ENCODE measurements at places on chromosomes 4 and X.
A peak's percentile ranks its signal among the peaks of the same experiment; 100 is the strongest.

DNA sequence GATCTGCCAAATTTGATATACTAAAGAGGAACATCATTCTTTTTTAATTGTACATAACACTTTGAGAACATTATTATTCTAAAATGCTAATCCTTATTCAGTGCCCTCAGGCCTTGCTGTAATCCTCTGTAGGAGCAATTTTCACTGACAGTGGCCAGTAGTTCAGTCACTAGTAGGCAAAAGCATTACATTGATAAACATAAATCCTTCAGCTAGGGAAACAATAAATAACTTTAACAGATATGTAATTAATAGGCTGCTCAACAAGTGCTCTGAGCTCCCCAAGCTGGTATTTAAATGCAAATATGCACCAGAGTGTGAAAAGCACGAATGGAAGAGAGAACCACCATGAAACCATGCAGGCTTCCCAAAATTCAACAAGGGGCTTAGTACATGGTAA, 77.7 kb upstream of the FAM47C start:
- H3K36me3 ChIP-seq, result no peaks in the 10 kb centered on the region
- no peak overlapping the region for H3K4me3 ChIP-seq
- DNase-seq, result no peak

DNA sequence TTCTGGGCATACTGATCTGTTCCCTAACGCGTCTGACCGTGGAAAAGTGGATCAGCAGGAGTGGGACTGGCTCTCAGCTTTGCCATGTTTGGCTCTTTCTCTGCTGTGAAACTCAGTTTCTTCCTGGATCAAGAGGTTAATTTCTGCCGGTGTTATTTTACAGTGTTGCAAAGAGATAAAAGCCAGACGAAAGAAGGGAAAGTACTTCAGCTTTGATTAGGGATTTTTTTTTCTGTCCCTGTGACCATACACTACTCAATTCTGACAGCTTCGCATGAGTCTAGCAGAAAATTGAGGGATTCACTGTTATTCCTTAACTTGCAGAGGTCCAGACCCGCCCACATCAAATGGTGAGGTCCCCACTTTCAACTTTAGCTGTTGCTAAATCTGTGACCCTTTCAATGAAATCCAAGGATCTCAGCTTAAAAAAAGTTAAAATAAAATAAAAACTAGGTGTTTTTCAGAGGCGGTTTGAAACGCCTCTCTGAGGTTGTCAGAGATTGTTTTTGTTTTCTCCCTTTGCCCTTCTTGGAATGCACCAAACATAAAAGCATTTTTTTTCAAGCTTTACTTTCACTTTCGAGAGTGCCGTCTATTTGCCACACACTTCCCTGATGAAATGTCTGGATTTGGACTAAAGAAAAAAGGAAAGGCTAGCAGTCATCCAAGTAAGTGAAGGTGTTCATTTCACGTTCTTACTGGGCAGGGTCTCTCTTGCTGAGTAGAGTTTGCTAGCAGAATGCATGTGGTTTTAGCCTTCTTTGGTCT, at the start of gene TLR3:
TLR3 (plus strand) TSS at position 576 of the 768 bp plus-strand sequence. CDS start 7,464 bp downstream, outside the sequence.
- no peaks in the 10 kb centered on the region for H3K27me3 ChIP-seq
- H3K4me1 ChIP-seq, result peaks cover 4% of the 10 kb centered on the region

GRCh38 chr4:78666830-78667258, 109.3 kb upstream of the BMP2K start:
- H3K4me3 ChIP-seq, result no peak overlapping the region
- no peak for DNase-seq
- no peaks in the 10 kb centered on the region for H3K27me3 ChIP-seq
- H3K4me1 ChIP-seq, result peaks cover 13% of the 10 kb centered on the region
- no peaks in the 10 kb centered on the region for H3K36me3 ChIP-seq
- no peak overlapping the region for H3K27ac ChIP-seq

GRCh38 chr4:185167234-185167633, 24.2 kb downstream of the SLC25A4 start:
- no peaks in the 10 kb centered on the region for H3K4me1 ChIP-seq
- peaks cover 33% of the 10 kb centered on the region for H3K36me3 ChIP-seq
- no peak overlapping the region for H3K27ac ChIP-seq
- no peaks in the 10 kb centered on the region for H3K27me3 ChIP-seq
- DNase-seq, result no peak
- no peak overlapping the region for H3K4me3 ChIP-seq

GRCh38 chr4:176981074-176981473, 188.4 kb upstream of the VEGFC start:
- no peak overlapping the region for H3K4me3 ChIP-seq
- no peak overlapping the region for H3K27ac ChIP-seq
- no peaks in the 10 kb centered on the region for H3K36me3 ChIP-seq
- H3K27me3 ChIP-seq, result no peaks in the 10 kb centered on the region

GRCh38 chr4:53185869-53186585, 179.8 kb downstream of the SCFD2 start:
- H3K27ac ChIP-seq, result no peak overlapping the region
- no peaks in the 10 kb centered on the region for H3K27me3 ChIP-seq
- no peaks in the 10 kb centered on the region for H3K36me3 ChIP-seq
- H3K4me1 ChIP-seq, result no peaks in the 10 kb centered on the region
- DNase-seq, result no peak
- no peak overlapping the region for H3K4me3 ChIP-seq

GRCh38 chrX:17740137-17741122, 3.1 kb downstream of the SCML1 start:
- peaks cover 10% of the 10 kb centered on the region for H3K4me1 ChIP-seq
- no peak for DNase-seq
- H3K36me3 ChIP-seq, result no peaks in the 10 kb centered on the region
- no peaks in the 10 kb centered on the region for H3K27me3 ChIP-seq
- H3K4me3 ChIP-seq, result no peak overlapping the region

- H3K4me1 ChIP-seq, result peaks cover 48% of the 10 kb centered on the region
- DNase-seq, result no peak
- no peaks in the 10 kb centered on the region for H3K36me3 ChIP-seq
- H3K4me3 ChIP-seq, result no peak overlapping the region
- peak overlapping the region; percentile 14 for H3K27ac ChIP-seq
Measured at GRCh38 chrX:130086447-130087206, 23.7 kb downstream of the ELF4 start.

- no peak overlapping the region for H3K4me3 ChIP-seq
- no peak for DNase-seq
- no peak overlapping the region for H3K27ac ChIP-seq
- H3K4me1 ChIP-seq, result peaks cover 7% of the 10 kb centered on the region
- H3K27me3 ChIP-seq, result no peaks in the 10 kb centered on the region
- no peaks in the 10 kb centered on the region for H3K36me3 ChIP-seq
Measured at GRCh38 chrX:53269536-53270107, 11.8 kb downstream of the IQSEC2 start.

GRCh38 chr4:183223053-183223452, 97.0 kb downstream of the CLDN22 start:
- H3K4me1 ChIP-seq, result no peaks in the 10 kb centered on the region
- no peak for DNase-seq
- no peak overlapping the region for H3K4me3 ChIP-seq
- H3K27me3 ChIP-seq, result no peaks in the 10 kb centered on the region
- no peaks in the 10 kb centered on the region for H3K36me3 ChIP-seq

DNA sequence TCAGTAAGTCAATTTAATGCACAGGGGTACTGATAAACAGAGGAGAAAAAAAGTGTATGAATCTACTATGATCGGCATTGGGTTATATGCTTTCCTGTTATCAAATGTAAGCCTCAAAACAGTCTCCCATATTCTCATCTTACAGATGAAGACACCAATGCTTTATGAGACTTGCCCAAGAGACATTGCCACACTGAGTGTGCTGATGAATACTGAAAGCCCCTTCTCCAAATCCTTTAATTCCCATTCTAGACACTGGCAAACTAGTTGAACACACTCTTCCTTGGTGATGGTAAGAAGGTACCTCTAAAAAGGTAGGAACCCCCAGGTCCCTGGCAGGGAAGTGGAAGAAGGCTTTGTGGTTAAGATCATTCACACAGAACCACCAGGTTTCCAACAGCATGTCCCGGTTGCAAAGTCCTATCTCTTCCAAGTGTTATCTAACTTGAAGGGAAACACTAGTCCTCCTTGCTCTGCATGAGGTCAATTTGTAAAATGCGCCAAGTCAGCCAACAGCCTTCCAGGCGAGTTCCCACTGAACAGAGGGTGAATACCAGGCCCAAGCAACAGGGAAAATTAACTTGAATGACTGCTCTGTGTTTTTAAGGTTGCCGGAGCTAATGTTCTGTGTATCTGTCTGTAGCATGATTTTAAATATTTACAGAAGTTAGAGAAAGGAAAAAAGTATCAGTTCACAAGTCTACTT, 5.1 kb downstream of the SETD7 start:
- H3K36me3 ChIP-seq, result peaks cover 8% of the 10 kb centered on the region
- no peak overlapping the region for H3K27ac ChIP-seq
- no peaks in the 10 kb centered on the region for H3K27me3 ChIP-seq
- no peak for DNase-seq
- H3K4me1 ChIP-seq, result peaks cover 38% of the 10 kb centered on the region
- no peak overlapping the region for H3K4me3 ChIP-seq

DNA sequence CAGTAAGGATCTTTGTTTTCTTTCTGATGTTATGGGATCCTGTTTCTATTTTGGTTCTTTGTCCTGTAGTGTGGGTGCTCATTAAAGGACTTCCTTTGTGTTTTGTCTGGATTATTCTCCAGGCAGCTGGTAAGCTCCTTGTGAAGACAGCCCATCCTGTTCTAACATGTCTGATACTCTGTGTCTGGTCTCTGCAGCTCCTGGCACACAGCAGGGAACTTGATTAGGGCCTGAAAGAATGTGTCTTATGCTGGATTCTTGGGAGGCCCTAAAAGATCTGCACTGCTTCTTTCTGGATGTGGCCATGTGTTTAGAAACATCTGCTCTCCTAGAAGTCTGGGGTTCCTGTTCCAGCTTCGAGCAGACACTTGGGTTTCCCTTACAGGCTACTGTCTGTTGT, 38.1 kb upstream of the ATXN3L start:
- no peaks in the 10 kb centered on the region for H3K36me3 ChIP-seq
- no peak for DNase-seq
- H3K27me3 ChIP-seq, result no peaks in the 10 kb centered on the region

GRCh38 chr4:104382961-104383360, 111.7 kb downstream of the CXXC4 start:
- no peaks in the 10 kb centered on the region for H3K4me1 ChIP-seq
- no peak overlapping the region for H3K4me3 ChIP-seq
- H3K27ac ChIP-seq, result no peak overlapping the region
- no peaks in the 10 kb centered on the region for H3K36me3 ChIP-seq

- DNase-seq, result no peak
- no peaks in the 10 kb centered on the region for H3K27me3 ChIP-seq
- no peaks in the 10 kb centered on the region for H3K36me3 ChIP-seq
- H3K27ac ChIP-seq, result no peak overlapping the region
Measured at GRCh38 chr4:78749972-78750727, 26.0 kb upstream of the BMP2K start.

DNA sequence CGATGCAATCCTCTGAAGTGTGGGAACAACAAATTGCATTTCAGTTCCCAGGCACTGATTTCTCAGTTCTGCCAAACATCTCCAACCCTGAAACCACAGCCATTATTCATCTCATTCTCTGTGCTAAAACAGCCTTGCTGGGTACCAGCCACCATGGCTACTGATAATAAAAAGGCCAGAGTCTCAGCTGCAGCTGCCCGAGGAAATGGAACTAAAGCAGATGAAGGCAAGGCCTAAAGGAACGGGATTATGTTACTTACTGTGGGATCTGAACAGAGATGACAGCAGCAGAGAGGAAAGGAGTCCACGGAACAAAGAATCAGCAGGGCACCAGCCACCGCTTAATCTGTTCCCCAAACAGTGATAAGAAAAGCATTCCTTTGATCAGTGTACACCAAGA, 155.7 kb downstream of the PAPSS1 start:
- H3K4me1 ChIP-seq, result no peaks in the 10 kb centered on the region
- no peaks in the 10 kb centered on the region for H3K36me3 ChIP-seq
- no peaks in the 10 kb centered on the region for H3K27me3 ChIP-seq
- H3K27ac ChIP-seq, result no peak overlapping the region
- H3K4me3 ChIP-seq, result no peak overlapping the region

DNA sequence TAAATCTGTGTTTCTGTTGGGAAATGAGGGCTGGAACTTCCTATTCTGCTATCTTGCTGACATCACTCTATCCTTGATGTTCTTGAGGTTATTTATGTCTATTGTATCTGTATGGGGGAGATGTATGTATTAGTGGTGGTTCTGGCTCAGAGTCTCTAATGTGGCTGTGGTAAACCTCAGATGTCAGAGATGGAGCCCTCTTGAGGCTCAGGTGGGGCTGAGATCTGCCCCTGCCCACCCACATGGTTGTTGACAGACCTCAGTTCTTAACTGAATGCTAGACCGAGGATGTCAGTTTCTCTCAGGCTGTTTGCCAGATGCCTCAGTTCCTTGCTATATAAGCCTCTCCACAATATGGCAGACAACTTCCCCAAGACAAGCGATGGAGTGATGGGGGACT, 3.3 kb upstream of the CPE start:
- no peak overlapping the region for H3K27ac ChIP-seq
- H3K4me3 ChIP-seq, result no peak overlapping the region
- H3K27me3 ChIP-seq, result peaks cover 5% of the 10 kb centered on the region
- no peaks in the 10 kb centered on the region for H3K36me3 ChIP-seq
- no peak for DNase-seq
- H3K4me1 ChIP-seq, result peaks cover 14% of the 10 kb centered on the region

DNA sequence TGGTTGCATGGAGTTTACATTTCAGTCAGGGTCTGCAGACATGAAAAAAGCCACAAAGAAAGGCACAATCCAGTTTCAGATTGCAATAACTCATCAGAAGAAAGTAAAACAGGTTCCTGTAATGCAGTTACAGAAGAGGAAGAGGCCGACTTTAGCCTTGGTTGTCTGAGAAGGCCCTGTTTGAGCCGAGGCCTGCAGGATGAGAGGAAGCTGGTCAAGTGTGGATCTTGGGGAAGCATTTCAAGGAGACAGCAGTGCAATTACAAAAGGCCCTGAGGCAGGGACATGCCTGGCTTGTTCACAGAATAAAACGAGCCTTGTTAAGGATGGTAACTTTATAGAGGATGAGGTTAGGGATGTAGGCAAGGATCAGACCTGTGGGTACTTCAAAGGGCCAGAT, 62.4 kb downstream of the AFF2 start:
- H3K4me1 ChIP-seq, result no peaks in the 10 kb centered on the region
- no peak for DNase-seq
- H3K27me3 ChIP-seq, result no peaks in the 10 kb centered on the region
- H3K36me3 ChIP-seq, result no peaks in the 10 kb centered on the region
- no peak overlapping the region for H3K27ac ChIP-seq
- no peak overlapping the region for H3K4me3 ChIP-seq

- H3K36me3 ChIP-seq, result no peaks in the 10 kb centered on the region
- H3K27ac ChIP-seq, result no peak overlapping the region
- H3K27me3 ChIP-seq, result no peaks in the 10 kb centered on the region
Measured at GRCh38 chrX:141341341-141341740, 99.0 kb upstream of the SPANXC start.

GRCh38 chr4:6076391-6076790, 58.2 kb upstream of the C4orf50 start:
- no peak overlapping the region for H3K27ac ChIP-seq
- no peaks in the 10 kb centered on the region for H3K4me1 ChIP-seq
- H3K27me3 ChIP-seq, result peaks cover 1% of the 10 kb centered on the region
- no peak overlapping the region for H3K4me3 ChIP-seq

Data from suprapubic skin (tissue), 4 donors.